Small intestine (tissue), 16 donors: ENCODE measurements at places on chromosomes 3 and 15. TPM values are rescaled to one million over a fixed set of nuclear protein-coding genes. Genes with fewer than 3 reads are reported as not detected.

FRMD4B gene
- polyA plus RNA-seq: 9.7 TPM

GREM1 gene
- polyA plus RNA-seq: 0.54 TPM

TTC23 gene
- polyA plus RNA-seq: 8.3 TPM

MOBP gene
- not detected for polyA plus RNA-seq

SLC28A2 gene
- 5.4 TPM for polyA plus RNA-seq

MAP1A gene
- polyA plus RNA-seq: 0.22 TPM

AKAP13 gene
- polyA plus RNA-seq: 58.9 TPM

DNA sequence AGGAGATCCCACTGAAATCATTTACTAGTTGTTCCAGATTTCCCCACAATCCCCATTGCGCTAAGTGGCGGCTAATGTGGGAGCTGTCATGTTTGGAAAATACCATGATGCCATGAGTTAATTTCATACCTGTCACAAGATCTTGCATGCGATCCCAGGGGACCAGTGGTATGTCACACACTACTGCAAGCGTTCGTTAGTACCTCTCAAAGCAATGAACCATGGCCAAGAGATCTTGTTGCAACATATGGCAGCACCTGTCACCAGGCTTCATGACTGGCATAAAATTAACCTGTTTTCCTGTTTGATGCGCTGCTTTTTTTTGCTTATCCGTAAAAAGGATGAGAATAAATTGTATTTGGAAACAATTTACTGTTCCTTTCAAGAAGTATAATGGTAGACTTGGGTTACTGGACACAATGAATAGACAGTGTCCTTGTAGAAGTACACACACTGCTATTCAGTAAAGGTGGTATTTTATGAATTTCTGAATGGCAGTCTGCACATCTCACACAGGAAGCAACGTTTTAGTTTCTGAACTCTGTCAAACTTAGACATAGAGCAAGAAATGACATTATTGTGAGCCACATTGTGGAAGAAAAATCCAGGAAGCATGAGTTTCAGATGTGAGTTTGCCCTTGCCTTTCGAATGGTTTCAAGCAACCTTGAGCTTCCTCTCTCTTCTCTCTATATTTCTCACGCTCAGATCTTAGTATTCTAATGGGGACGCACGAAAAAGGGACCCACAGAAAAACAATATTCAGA, 81.9 kb downstream of the CHL1 start:
- DNase-seq: no peak

DNA sequence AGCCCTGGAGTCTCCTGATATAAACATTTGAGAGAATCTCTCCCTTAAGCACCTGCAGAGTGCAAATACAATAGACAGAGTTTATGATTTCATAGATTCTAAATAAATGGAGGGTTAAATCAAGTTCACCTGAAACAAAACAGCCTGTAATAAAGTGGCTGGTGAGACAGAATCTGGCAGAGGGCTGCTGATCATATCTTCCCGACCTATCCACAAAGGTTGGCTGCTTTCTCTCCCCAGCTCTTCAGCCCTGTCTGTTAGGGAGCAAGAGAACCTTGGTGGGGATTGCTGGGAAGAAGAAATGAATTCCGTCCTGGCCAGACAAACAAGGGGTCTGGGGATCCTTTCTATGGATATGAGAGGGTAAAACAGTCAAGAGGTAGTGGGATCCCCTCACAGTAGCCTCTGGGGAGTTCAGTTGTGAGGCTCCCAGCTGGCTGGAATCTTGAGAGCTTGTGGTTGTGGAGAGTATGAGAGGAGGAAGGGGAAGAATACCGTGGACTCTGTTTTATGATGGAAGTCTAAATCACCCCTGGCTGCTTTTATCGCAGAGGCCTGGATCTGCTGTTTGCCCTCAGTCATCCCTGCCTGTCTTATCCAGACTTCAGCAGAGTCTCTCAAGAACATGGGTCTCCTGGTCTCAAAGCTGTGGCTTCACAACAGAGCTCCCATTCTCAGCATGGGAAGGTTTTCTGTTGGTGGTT, 451.3 kb downstream of the NTRK3 start:
- no peak for DNase-seq

GRCh38 chr15:78923480-78924360, 21.1 kb downstream of the CTSH start:
- DNase-seq: no peak

DNA sequence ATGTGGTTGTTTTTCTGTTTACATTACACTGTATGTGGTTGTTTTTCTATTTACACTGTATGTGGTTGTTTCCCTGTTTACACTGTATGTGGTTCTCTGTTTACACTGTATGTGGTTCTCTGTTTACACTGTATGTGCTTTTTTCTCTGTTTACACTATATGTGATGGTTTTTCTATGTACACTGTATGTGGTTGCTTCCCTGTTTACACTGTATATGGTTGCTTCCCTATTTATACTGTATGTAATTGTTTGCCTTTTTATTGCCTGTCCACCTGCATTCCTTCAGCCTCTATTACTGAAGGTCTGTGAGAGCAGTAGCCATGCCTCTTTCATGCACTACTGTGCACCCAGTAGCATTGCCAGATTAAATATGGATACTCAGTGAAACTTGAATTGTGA, 94.3 kb downstream of the MITF start:
- DNase-seq: no peak

GRCh38 chr3:170734735-170735065, 135.3 kb downstream of the RPL22L1 start:
- no peak for DNase-seq

DNA sequence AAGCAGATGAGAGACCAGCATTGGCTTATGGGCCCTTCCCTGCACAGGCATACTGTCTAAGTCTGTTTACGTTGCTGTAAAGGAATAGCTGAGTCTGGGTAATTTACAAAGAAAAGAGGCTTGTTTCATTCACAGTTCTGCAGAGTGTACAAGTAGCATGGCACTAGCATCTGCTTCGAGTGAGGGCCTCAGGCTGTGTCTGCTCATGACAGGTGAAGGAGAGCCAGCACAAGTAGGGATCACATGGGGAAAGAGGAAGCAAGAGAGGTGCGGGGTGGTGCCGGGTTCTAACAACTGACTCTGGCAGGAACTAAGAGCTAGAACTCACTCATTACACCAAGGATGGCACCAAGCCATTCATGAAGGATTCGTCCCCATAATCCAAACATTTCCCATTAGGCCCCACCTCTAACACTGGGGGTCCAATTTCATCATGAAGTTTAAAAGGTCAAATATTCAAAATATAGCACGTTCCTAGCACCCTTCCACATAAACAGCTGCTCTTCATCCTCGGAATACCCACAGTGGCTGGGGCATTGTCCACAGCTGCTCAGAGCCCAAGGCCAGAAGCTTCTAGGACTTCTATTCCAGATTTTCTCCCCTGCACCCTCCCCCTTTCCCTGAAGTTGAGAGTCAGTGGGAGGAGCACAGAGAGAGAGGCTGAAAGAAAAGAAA, 5.6 kb downstream of the RTP3 start:
- no peak for DNase-seq

- peak; percentile 32 for DNase-seq
Observed at GRCh38 chr3:67018105-67018788, 20.1 kb downstream of the KBTBD8 start.
